ENCODE measurements at places on chromosomes 5 and 9.

DNA sequence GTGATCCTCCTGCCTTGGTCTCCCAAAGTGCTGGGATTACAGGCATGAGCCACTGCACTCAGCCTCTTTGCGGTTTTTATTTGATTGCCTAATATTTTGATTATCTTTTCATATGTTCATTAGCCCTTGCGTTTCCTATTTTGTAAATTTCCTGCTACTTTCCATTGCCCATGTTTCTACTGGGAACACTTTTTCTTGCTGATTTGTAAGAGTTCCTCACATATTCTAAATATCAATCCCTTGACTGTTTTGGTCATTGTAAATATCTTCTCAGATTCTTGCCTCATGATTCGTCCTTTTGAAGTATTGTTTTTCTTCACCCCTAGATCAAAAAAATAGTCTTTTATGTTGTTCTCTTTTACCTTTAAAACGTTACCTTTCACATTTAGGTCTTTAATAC, 37.9 kb upstream of the TTC1 start:
- no peak for DNase-seq

DNA sequence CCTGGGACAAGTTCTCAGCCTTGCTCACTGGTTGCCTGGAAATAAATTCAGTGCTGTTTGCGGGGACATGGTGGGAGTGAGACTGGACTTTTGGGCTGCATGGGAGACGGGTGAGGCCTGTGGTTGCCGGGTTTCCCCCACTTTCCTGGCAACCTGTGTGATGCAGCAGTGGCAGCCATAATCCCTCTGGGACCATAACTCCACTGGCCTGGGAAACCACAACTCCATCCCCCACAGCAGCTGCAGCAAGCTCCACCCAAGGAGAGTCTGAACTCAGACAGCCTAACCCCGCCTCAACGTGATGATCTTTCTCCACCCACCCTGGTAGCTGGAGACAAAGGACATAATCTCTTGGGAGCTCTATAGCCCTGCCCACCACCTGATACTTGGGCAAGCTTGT, 349.9 kb downstream of the PIK3R1 start:
- no peak for DNase-seq

DNA sequence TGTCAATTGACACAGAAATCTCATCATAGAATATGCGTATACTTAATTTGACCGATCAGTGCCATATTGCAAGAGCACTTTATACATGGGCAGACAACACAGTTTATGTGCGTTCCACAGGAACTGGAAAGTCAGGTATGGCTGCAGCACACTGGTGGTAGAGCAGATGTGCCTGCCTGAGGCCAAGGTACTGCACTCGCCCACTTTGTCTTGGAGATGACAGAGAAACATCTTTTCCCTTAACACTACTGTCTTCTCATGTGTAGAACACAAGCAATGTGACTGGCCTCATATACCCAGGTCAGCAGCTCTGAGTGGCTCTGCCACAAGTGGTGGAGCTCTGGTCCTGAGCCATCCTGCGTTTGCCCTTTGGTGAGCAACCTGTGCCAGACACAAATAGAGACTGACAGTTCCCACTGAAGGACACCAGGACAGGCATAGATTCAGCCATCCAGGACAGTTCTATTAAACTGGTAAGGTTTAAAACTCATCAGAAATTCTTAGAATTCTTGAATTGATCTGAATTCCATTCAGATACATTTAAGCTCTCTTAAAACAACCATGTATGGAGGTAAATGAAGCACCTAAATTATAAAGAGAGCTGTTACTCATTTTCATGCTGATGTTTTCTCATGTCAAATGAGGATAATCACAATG, 21.0 kb upstream of the PPP2CA start:
- DNase-seq, result no peak

DNA sequence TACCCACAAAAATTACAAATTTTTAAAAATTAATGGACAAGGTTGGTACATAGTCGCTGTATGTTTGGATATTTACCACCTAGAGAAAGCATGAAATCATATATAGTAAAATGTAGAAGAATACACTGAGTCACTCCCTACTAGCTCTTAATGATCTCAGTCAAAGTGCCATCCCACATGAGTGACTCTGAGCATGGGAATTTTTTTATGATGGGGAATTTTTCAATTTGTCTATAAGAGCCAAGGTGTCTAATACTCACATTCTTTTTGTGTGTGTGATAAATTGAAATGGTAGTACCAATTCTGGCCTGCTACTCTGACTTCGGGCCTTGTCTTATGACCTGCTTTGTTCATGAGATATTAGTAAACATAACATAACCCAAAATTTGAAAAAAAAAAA, 483.2 kb downstream of the CDH10 start:
- no peak for DNase-seq

DNA sequence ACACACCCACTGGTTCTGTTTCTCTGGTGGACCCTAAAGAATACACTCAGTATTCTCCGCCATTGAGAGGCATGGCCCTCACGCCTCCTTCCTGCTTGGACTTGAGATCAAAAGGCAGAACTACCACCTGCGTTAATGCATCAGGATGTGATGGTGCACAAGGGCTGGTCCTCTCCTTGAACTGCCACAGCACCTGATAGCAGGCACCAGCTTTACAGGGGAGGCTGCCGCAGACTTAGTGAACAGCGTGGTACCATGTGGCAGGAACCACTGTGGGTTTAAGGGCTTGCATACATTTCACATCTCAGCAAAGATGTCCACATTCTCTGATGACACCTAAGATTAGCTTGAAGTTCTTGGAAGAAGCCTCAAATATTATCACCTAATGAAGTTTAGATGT, 208.7 kb downstream of the GADD45G start:
- DNase-seq, result no peak

GRCh38 chr5:176769911-176770310, 40.4 kb upstream of the UNC5A start:
- DNase-seq, result no peak

DNA sequence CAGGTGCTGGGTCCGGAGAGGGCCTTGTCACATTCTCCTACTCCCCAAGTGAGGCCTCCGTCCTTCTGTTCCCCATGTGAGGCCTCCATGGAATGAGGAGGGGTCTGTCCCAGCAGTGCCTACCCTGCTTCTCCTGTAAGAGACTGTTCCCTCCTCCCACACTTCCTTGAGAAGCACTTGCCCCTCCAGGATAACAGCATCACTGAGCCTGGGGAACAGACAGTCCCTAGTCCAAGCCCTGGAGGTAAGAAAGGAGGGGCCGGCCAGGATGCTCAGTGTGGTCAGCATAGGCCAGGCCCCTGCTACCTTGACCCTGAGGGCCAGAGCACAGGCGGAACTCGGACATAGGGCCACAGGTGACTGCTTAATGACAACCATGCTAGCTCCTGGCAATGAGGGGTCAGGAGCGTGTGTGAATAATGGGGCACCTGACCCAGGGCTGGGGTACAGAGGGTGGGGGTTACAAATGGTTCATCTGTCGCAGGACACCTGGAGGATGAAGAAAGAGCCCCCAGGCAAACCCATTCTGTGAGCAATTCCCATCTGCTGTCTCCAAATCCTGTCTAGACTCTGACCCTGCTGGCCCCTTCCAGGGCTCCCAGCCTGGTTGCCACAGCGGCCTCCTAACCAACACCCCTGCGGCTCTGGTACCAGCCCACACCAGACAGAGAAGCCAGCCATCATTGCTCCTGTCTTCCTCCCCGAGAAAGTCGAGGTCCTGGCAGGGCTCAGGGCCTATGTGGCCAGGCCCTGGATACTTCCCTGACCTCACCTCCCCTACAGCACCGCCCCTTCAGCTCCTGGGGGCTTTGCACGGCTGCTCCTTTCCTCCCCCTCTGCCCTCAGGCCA, 20.3 kb downstream of the RALGDS start:
- no peak for DNase-seq

GRCh38 chr5:55691265-55692105, 20.6 kb downstream of the SLC38A9 start:
- DNase-seq, result no peak

- DNase-seq, result no peak
Observed at GRCh38 chr9:132185073-132186009, 23.5 kb downstream of the NTNG2 start.

DNA sequence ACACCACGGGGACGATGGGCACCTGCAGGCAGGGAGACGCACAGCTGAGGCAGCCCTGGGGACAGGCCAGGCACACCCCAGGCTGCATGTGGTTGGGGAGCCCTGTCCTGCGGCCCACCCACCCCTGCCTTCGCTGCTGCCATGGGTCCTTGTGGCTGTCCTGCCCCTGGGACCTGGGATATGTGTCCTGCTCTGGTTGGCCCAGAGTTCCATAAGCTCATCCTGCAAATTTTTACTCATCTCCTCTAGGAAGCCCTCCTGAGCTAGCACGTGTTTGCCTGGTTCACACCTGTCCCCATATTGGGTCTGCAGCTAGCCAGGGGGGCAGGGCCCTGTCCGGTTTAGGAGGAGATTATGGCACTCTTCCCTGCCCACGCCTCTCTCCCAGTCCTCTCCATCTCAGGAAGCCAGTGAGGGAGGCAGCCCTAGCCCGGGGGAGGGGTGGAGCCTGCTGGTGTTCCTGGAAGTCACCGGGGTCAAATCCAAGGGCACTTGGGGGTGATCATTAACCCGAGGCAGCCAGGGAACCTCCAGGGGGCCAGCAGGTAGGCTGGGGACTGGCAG, 12.2 kb downstream of the EGFL7 start:
- DNase-seq, result peak; percentile 85

DNA sequence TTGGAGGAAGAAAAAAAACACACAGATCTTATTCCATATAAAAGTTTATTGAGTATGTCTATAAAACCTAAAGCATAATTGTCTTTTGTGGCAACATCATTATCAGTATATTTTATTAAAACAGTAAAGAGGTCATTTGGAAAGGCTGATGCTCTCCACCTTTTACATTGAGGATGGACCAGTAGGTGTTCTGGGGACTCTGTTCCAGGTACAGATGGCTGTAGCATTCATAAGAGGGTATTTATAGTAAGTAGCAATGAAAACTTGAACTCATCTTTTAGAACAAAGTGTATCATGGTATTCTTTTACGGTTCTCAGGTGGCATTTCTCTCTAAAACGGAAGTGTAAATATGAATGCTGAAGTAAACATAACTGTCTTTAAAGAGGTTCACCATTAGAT, 1.8 kb downstream of the GABRA6 start:
- DNase-seq, result no peak

Measured in endothelial cell (in vitro differentiated cells).